ENCODE measurements at places on chromosomes 13 and 19.

- no peak for DNase-seq
Observed at GRCh38 chr13:65468628-65469027, 1761.5 kb downstream of the PCDH9 start.

GRCh38 chr19:58284199-58284598, 5.4 kb downstream of the ZNF8 start:
- DNase-seq, result no peak

DNA sequence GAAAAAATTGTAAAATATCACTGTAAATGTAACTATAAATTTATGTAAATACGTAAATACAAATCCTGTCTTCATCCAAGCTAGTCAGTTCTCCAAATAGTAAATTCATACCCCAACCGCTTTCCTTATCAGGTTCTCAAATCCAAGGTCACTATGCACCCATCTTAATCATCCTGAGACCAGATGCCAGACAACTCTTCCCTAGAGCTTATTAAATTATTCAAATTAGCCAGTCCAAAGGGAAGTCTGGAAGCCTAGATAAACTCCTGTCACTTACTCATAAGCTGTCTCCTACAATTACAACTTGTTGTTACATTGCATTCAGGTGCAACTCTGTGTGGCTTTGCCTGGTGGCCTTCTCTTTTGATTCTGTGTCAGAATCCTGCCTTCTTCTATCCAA, 836.1 kb upstream of the PCDH20 start:
- no peak for DNase-seq

DNA sequence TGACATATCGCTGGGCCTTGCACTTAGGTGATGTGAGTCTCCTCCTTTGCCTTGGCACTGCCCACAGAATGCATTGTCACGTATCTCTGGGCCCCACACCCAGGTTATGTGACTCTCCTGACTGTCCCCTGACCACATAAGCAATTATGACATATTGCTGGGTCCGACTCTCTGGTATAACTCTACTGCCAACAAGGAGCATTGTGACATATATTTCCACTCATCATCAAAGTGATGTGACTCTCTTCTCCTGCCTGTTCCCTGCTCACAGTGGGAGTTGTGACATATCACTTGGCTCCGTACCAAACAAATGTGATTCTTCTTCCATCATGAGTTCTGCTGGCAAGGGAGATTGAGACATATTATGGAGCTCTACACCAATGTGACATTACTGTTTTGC, 15.4 kb upstream of the ZNF681 start:
- DNase-seq, result no peak

DNA sequence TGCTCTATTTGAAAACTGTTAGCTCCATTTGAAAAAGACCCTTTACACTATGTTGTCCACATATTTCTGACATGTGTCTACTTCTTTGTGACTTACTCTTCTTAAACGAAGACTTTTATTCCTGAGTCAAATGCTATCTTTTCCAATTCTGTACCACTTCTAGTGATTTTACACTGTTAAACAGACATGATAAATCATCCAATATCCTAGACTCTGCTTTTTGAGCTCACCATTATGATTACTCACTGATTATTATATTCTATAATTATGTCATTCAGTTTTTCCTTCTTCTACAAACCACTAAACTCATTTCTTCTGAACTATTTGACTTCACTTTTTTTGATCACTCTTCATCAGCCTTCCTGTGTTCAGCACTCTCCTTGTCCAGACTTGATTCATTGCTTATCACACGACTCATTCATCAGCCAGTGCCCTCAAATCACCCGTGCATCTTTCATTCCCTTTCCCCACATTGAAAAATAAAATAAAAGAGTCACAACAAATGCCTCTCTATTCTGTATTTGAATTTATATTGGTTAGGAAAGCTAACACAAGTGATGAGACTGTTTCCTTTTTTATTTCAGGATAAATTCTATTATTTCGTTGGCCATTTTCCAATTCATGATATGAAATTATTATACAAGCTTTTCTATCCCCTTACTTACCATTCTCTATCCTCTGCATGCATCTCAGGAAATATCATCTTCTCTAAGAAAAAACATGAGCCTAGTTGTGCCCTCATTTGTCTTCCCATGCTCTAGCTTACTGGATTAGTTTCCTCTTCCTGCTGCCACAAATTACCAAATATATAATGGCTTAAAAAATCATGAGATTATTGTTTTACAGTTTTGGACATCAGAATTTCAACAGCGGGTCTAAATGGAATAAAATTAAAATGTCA, 1482.1 kb upstream of the MIR17HG start:
- no peak for DNase-seq

- DNase-seq, result no peak
Observed at GRCh38 chr13:46176756-46177155, 5.2 kb downstream of the LCP1 start.

DNA sequence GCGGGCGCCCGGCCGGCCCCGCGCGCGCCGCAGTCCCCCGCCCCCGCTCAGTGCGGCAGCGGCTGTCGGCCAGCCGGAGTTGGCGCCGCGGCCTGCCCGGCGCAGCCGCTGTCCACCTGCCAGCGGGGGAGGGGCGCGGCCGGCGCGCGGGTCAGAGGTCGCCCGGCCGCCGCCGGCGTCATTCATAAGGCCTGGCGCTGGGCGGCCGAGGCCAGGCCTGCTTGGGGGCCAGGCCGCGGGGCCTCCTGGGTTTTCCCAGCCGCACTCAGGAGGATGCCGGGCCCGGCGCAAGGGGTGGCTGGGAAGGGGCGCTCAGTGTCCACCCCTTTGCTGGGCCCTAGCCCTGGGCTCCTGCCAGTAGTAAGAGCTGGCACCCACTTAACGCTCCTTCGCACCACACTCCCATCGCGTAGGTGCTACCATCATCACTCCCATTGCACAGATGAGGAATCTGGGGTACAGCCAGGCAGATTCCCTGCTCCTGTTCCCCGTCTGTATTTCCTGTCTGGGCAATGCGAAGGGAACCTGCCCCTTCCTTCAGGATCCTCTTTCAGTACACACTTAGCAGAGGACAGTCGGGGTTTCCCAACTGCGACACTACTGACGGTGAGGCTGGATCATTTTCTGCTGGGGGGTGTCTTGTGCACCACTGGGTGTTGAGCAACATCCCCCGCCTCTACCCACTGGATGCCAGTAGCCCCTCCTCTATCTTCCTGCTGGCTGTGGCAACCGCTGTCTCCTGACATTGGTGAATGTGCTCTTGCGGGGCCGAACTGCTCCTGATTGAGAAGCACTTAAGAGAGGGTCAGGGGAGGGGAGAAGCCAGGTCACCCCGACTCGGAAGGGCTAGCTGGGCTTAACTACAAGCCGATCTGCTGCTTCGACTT, 846 bp upstream of the PRKACA start:
- DNase-seq, result no peak

DNA sequence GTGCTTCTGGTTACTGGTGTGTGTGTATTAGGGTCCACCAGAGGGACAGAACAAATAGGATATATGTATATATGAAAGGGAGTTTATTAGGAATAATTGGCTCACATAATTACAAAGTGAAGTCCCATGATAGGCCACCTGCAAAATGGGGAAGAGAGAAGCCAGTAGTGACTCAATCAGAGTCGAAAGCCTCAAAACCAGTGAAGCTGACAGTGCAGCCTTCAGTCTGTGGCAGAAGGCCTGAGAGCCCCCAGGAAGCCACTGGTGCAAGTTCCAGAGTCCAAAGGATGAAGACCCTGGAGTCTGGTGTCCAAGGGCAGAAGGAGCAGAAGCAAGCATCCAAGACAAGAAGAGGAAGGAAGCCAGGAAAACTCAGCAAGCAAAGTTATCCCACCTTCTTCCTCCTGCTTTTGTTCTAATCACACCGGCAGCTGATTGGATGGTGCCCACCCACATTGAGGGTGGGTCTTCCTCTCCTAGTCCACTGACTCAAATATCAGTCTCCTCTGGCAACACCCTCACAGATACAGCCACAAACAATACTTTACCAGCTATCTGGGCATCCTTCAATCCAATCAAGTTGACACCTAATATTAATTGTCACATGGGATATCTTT, 21.7 kb upstream of the SCEL start:
- DNase-seq, result no peak

DNA sequence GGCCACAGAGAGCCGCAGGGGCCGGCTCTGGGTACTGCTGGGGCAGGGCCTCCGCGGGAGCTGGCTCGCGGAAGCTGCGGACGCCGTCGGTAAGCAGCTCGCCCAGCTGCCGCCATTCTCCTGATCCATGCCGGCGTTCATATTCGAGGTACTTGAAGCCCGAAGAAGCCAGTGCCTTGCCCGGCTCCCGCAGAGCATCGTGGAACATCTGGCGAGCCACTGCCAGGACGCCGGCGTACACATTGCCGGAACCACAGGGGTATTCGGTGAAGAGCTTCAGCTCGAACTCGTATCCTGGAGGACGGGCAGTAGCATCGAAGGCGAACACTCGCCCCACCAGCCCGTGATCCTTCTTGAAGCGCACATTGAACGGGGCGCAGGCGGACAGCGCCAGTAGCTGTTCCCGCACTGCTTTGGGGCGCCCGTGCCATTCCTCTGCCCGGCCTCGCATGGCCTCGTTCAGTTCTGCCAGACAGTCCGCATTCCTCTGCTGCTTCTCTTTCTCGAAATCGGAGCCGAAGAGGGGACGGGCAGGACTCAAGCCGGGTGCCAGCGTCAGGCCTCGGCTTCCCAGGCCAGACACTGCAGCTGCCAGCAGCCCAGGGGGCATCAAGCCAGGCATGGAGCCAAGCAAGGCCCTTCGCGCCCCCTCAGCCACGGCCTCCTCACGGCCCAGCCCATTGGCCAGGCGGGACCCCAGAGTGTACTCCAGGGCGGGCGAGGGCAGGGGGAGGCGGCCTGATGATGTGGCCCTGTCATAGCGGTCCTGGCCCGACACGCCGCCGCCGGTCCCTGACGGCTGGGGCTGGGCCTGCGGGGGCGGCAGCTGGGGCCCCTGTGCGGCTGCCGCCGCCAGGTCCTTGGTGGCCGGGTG, 1.0 kb downstream of the IRF2BP1 start:
- no peak for DNase-seq

- DNase-seq, result no peak
Observed at GRCh38 chr13:35836446-35836845, 294.7 kb downstream of the DCLK1 start.

- no peak for DNase-seq
Observed at GRCh38 chr13:78409172-78409571, 194.2 kb downstream of the POU4F1 start.

- no peak for DNase-seq
Observed at GRCh38 chr19:18292810-18293641, 11.6 kb upstream of the JUND start.

DNA sequence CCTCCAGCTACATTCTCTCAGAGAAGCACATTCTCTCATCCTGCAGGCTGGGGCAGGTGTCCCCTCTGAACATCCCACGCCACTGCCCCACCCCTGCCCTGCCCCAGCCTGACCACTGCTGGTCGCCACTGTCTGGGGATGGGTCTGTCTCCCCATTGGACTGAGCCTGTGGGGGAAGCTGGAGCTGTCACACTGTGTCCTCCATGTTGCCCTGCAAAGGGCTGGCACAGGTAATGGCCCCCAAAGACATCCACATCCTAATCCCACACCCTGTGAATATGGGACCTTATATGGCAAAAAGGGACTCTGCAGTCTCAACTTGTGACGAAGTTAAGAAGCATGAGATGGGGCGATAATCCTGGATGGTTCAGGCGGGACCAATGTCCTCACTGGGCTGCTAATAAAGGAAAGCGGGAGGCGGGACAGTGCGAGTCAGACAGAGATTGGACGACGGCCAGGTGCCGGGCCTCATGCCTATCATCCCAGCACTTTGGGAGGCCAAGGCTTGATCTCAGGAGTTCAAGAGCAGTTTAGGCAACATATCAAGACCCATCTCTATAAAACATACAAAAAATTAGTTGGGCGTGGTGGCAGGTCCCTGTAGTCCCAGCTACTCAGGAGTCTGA, 9.1 kb downstream of the AP2S1 start:
- no peak for DNase-seq

DNA sequence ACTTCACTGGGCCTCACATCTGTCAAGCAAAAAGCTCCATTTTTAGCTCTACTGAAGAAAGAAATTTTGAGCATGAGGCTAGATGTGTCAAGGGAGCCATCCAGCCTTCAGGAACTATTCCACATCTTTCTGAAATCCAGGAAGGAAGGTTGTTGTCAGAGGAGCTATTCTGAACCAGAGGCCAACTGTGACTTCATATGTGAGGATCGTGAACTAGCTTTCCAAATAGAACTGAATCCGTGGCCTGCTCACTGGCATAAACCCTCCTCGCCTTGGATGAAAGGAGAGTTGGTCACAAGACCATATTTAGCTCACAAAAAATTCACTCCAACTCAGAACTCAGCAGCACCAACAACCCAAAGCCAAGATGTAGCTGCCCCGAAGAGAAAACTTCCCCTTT, 195.8 kb downstream of the FOXO1 start:
- DNase-seq, result no peak

- DNase-seq, result no peak
Observed at GRCh38 chr19:28485292-28485691, 727.7 kb downstream of the UQCRFS1 start.

DNA sequence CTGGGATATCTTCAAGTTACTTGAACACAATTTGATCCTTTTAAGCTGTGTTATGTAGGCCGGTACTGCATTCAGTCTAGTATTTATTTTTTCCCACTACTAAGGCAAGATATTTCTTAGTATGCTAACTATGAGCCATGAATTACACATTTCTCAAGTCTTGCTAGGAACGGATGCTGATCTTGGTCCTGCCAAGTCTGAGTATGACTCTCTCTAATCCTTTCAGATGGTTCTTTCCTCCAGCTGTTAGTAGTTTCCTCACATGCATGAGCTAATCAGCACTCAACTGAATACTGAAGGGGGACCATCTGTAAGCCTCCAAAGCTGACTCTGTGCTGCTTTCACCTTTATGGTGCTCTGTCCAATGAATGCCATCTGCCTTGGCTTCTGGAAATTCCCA, 460.3 kb downstream of the KCTD12 start:
- DNase-seq, result no peak

DNA sequence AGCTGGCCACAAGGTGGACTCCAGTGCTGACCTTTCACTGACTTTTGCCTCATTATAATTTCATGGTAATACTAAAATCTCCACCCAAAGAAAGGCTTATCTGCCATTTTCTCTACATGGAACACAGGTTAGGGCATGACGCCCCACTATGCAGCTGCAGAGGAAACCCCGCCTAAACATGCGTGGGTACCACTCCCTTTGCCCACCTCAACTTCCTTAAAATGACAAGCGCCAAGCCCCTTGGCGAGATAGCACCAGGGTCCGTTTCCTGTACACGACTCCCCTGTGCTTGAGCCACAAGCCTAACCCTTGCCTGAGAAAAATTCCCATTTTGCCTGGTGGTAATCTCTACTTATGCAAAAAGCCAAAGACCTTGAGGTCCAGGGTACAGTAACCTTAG, 36.0 kb upstream of the PABPC3 start:
- DNase-seq, result no peak

GRCh38 chr19:13557756-13558398, 51.6 kb upstream of the CACNA1A start:
- DNase-seq, result no peak

GRCh38 chr19:3652422-3652821, 25.8 kb upstream of the CACTIN start:
- no peak for DNase-seq

Measured in T-helper 1 cell (primary cell).